Natural killer cell treated with Interleukin-12 subunit alpha and Interleukin-12 subunit beta and Interleukin-15 and Interleukin-18, amount 100 ng/mL, for 72 hours (primary cell): ENCODE measurements at places on chromosomes 6 and 20. TPM values are rescaled to one million over a fixed set of nuclear protein-coding genes. Genes with fewer than 3 reads are reported as not detected.

The CTCFL gene
- total RNA-seq, result not detected

The SMOC2 gene
- not detected for total RNA-seq

The NKAPL gene
- total RNA-seq, result not detected

The PRSS35 gene
- not detected for total RNA-seq

The DAAM2 gene
- total RNA-seq, result not detected

The CLIC5 gene
- total RNA-seq, result 3.8 TPM

DNA sequence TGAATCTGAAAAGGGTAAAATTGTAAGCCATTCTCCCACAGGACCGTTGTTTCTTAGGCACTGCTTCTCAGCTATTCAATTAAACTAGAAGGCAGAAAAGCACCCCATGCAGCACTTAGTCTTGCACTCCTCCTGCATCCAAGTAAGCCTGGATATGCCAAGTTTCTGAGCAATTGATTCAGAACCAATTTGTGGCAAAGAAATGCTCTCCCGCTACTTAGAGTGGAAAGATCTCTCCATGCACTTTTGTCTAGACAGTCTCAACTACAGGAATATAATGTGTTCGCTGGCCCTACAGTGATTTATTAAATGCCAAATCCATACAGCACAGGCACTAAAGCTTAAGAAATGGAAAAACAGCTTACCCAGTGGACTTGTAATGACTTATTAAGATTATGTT lies 338.5 kb downstream of the HACE1 start:
- H3K36me3 ChIP-seq, result no peaks in the 10 kb centered on the region
- H3K4me3 ChIP-seq, result no peak overlapping the region
- H3K27me3 ChIP-seq, result peaks cover 3% of the 10 kb centered on the region
- no peak for DNase-seq
- no peaks in the 10 kb centered on the region for H3K4me1 ChIP-seq
- H3K27ac ChIP-seq, result no peak overlapping the region

DNA sequence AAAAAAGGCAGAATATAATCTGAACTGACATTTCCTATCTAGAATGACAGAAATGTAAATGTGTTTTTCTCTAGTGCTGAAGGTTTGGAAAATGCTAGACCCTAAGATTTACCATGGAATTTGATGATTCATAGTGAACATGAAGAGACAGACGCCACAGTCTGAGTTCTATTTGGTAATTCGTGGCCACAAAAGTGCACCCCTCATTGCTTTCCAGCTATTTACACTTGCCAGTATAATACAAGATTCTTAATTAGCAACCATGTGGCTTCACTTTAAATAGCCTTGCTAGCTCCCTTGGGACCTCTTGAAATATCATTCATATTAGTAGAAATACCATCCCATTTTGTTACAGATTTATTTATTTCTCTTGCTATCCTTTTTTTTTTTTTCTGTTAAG lies 636.8 kb downstream of the PRKN start:
- H3K4me1 ChIP-seq, result no peaks in the 10 kb centered on the region
- H3K36me3 ChIP-seq, result no peaks in the 10 kb centered on the region
- H3K27me3 ChIP-seq, result no peaks in the 10 kb centered on the region
- no peak overlapping the region for H3K4me3 ChIP-seq
- DNase-seq, result no peak

DNA sequence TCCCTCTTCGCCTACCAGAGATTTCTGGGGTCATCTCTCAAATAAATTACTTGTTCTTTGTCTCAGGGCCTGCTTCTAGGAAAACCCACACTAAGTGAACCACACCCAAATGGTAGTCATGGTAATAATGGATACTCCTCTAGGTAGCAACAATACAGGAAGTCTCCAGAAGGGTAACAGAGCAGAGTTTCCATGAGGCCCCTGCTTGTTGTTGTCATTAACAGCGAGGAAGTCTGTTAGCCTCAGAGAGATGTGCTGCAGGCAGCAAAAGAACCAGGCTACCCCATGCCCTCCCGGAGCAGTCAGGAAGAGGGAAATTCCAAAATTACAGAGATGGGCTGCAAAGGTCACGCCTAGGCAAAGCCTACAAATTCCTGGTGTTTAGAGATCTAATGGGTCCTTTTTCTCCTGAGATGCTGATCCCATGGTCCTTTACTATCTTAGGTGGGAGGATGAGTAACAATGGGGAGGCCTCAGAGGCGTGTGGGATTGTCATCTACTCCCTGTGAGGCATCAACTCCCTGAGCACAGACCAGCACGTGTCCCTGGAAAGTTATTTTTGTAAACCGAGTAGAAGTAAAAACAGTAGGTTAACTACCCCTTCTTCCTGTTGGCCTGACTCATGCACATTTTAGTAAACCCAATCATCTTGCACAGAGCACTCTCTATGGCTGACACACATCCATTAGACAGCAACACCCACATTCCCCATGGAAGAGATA lies 10.1 kb downstream of the ISM1 start:
- peak overlapping the region; percentile 1 for H3K4me3 ChIP-seq
- H3K36me3 ChIP-seq, result no peaks in the 10 kb centered on the region
- peaks cover 21% of the 10 kb centered on the region for H3K27me3 ChIP-seq
- H3K4me1 ChIP-seq, result peaks cover 30% of the 10 kb centered on the region
- DNase-seq, result no peak

DNA sequence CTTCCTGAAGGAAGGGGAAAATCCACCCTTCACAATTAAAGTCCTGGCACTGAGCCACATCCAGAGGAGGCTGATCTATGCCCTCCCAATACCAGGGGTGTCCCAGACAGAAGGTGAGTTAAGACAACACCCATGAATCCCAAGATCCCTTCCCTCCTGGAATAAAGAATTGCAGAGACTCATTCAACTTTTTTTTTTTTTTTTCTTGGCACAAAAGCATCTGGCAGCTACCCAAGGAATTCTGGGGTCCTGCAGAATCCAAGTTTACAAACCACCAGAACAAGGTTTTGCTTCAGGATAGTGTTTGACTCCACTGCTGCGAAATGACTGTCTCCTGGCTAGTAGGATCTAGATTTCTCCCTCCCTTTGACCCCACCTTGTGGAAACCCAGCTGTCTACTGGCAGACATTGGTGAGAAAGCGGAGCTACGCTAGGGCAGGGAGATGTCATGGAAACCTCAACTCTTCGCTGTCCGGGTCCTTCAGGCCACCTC lies 37.4 kb downstream of the JAG1 start:
- no peaks in the 10 kb centered on the region for H3K27me3 ChIP-seq
- H3K4me3 ChIP-seq, result no peak overlapping the region

DNA sequence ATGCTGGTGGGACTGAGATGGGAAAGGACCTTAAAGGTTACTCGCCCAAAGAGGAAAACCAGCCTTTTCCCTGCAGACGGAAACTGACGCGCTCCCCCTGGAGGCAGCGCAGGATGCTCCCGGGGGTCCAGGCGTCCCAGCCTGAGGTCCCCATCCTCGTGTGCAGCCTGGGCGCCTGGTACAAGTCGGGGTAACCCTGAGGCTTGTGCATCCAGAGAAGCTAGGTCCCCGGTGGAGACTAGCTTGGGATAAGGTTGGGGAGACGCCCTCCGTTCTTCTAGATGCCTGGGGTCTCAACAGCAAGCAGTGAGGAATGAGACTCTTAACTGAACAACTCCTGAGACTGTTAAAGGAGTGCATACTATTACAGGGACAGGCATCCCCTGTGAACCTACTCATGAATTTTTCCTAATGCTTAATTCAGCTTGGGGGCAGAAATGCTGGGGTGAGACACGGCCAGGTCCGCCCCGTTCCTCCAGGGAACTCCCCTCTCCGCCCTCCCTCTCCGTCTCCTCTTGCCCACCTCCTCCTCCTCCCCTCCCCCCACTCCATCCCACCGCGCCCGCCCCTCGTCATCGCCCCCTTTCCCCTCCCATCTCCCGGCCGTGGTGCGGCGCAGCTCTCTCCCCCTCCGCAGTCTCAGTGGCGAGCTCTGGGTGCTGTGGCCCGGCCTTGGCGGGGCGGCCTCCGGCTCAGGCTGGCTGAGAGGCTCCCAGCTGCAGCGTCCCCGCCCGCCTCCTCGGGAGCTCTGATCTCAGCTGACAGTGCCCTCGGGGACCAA lies at the start of gene PRSS35:
TSS of gene PRSS35 (plus strand) at position 634 of the 781 bp plus-strand sequence. CDS start 10,908 bp downstream, outside the sequence.
- H3K27me3 ChIP-seq, result peaks cover 34% of the 10 kb centered on the region
- H3K27ac ChIP-seq, result no peak within 1 kb of the TSS
- peaks cover 6% of the 10 kb centered on the region for H3K4me1 ChIP-seq
- peak within 1 kb of the TSS; percentile 34 for H3K4me3 ChIP-seq

DNA sequence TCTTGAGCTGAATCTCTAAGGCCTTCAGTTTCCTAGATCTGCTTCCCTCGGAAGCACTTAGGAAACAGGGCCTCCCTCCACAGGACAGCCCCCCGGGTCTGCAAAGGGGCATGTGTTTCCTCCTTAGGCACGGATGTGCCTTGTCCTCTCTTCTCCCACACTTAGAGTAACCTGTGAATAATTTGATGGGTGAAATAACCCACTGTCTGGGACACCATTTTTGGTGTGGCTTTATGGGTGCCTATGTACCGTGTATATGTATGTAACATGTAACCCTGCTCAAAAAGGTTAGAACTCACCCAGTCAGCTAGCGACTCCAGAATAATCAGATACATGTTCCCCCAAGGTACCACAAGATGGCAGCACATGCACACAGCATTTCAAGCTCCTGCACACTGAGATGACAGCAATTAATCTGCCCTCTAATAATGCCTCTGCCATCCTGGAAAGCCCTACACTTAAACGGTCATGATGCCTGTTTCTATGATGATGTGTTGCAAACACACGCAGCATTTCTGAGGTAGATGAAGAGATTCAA lies 212.0 kb upstream of the PROKR2 start:
- H3K27ac ChIP-seq, result no peak overlapping the region
- peak; percentile 81 for DNase-seq
- H3K36me3 ChIP-seq, result no peaks in the 10 kb centered on the region
- H3K4me3 ChIP-seq, result no peak overlapping the region
- H3K4me1 ChIP-seq, result peaks cover 21% of the 10 kb centered on the region

DNA sequence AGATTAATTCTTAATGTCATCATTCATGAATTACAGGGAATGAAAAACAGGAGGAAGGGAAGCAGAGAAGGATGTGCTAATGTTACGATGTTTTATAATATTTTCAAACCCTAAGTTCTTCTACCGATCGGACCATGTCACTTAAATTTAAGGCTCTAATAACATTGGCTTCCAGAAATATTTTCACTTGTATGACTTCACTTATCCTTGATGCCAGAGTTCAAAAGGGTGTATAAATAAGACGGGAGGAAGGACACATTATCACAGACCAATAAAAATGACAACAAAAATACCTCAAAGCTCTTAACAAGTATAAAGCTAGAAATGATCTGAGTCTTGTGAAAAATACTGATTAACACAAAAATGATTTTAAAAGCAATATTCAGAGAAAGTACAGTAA lies 370.4 kb upstream of the CITED2 start:
- DNase-seq, result no peak
- no peaks in the 10 kb centered on the region for H3K4me1 ChIP-seq
- H3K27ac ChIP-seq, result no peak overlapping the region
- H3K27me3 ChIP-seq, result peaks cover 10% of the 10 kb centered on the region

DNA sequence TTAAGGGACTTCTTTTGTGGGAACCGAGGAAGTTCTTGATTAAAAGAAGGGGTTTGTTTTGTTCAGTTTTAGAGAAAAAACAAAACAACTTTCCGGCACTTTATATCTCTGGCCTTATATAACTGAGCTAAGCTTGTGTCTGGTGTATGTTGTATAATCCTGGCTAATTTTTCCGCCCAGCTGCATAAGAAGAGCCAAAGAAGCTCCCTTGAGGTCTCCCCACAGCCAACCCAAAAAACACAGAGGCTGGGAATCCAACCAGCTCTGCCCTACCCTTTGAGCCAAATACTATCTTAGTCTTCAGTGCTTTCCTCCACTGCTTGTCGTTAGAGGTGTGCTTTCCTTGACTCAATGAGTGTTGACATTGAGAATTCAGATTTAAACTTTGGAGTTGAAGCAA lies 45.5 kb upstream of the RNF146 start:
- H3K36me3 ChIP-seq, result no peaks in the 10 kb centered on the region
- H3K27me3 ChIP-seq, result peaks cover 10% of the 10 kb centered on the region
- no peak for DNase-seq
- no peaks in the 10 kb centered on the region for H3K4me1 ChIP-seq
- no peak overlapping the region for H3K4me3 ChIP-seq
- no peak overlapping the region for H3K27ac ChIP-seq

- no peak overlapping the region for H3K4me3 ChIP-seq
- H3K27me3 ChIP-seq, result no peaks in the 10 kb centered on the region
- no peak overlapping the region for H3K27ac ChIP-seq
- H3K36me3 ChIP-seq, result no peaks in the 10 kb centered on the region
- H3K4me1 ChIP-seq, result peaks cover 18% of the 10 kb centered on the region
These were observed 10.7 kb upstream of the KCNK15 start for GRCh38 chr20:44734938-44735337.

- DNase-seq, result no peak
- H3K27me3 ChIP-seq, result peaks cover 8% of the 10 kb centered on the region
- H3K27ac ChIP-seq, result no peak overlapping the region
- no peaks in the 10 kb centered on the region for H3K36me3 ChIP-seq
- H3K4me3 ChIP-seq, result no peak overlapping the region
These were observed 41.1 kb downstream of the MC3R start for GRCh38 chr20:56289652-56290051.

- no peaks in the 10 kb centered on the region for H3K27me3 ChIP-seq
- H3K27ac ChIP-seq, result no peak overlapping the region
- no peak for DNase-seq
- H3K4me1 ChIP-seq, result peaks cover 55% of the 10 kb centered on the region
- H3K4me3 ChIP-seq, result no peak overlapping the region
These were observed 35.2 kb downstream of the HIVEP1 start for GRCh38 chr6:12047304-12047703.

DNA sequence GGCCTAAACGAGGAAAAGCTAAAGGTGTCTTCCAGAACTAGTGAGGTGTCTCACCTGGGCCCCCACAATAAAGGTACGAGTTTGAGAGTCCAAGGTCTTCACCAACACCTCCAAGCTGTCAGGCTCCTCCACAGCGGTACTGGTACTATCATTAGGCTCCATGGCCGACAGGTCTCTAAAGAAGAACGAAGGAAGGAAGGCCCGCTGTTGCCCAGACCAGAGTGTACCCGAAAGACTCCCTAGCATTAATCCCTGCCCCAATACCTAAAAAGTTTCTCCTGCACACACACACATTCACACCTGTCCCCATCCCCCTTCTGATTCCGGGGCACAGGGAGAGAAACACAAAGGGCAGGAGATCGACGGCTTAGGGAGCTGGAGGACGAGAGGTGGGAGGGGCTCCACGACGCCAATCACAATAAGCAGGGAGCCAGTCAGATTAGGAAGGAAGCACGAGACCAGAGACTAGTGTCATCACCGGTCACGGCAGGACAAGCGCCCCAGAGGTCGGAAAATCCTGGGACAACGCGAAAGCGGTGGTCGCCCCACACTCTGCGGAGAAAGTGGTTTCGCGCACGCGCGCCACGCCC lies 764 bp downstream of the BAG6 start:
- peak overlapping the region; percentile 97 for H3K27ac ChIP-seq
- peak; percentile 83 for DNase-seq
- no peaks in the 10 kb centered on the region for H3K27me3 ChIP-seq
- H3K36me3 ChIP-seq, result peaks cover 13% of the 10 kb centered on the region

- no peaks in the 10 kb centered on the region for H3K27me3 ChIP-seq
- H3K4me1 ChIP-seq, result no peaks in the 10 kb centered on the region
- no peak for DNase-seq
- no peak overlapping the region for H3K27ac ChIP-seq
- no peak overlapping the region for H3K4me3 ChIP-seq
- H3K36me3 ChIP-seq, result no peaks in the 10 kb centered on the region
These were observed 17.4 kb downstream of the TCFL5 start for GRCh38 chr20:62844182-62844581.
